Common myeloid progenitor, CD34-positive (primary cell): ENCODE measurements at places on chromosomes 12 and 14.

- DNase-seq, result no peak
Observed at GRCh38 chr14:39050389-39050788, 52.6 kb downstream of the SEC23A start.

GRCh38 chr12:106333010-106333409 is 24.5 kb upstream of the POLR3B start:
- DNase-seq, result no peak

GRCh38 chr12:122951979-122952892 is 14.0 kb downstream of the ABCB9 start:
- DNase-seq, result peak; percentile 68

DNA sequence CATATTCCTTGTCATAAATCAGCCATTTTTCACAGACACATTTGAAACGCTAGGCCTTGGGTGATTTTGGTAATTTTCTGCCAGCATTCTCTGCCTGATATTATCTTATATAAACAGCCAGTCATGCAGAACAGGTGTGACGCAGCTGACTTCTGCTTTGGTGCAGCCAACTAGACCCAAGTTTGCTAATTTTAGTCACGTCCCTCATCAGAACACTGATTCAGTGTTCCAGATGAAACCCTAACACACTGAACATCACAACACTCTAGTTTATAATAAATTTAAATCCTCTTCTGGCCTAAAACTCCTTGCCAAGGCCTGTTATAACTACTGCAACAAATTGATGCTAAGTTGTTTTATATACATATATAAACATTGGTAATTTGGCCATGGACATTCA is 386.1 kb downstream of the SEC23A start:
- peak; percentile 7 for DNase-seq

DNA sequence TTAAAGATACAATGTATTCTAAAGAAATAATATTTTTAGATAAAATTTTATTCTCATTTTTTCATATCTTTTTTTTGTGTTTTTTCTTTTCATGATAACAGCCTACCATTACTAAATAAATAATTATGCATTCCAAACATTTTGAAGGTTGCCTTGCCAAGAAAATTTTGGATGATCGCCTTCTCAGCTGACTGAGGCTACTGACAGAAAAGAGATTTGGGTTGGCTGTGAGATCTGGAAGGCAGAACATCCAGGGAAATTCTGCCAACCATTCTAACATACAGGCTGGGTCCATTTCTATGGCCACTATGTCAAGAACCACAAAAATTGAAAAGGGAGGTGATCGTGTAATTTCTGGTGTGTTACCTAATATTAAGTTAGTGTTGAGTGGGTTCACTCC is 48.1 kb downstream of the GALNT8 start:
- DNase-seq, result no peak

GRCh38 chr12:103540319-103540718 is 44.6 kb upstream of the C12orf42 start:
- DNase-seq, result peak; percentile 42

- no peak for DNase-seq
Observed at GRCh38 chr12:89750389-89751351, 42.0 kb upstream of the ATP2B1 start.

GRCh38 chr12:89306827-89307473 is 45.4 kb downstream of the DUSP6 start:
- no peak for DNase-seq

DNA sequence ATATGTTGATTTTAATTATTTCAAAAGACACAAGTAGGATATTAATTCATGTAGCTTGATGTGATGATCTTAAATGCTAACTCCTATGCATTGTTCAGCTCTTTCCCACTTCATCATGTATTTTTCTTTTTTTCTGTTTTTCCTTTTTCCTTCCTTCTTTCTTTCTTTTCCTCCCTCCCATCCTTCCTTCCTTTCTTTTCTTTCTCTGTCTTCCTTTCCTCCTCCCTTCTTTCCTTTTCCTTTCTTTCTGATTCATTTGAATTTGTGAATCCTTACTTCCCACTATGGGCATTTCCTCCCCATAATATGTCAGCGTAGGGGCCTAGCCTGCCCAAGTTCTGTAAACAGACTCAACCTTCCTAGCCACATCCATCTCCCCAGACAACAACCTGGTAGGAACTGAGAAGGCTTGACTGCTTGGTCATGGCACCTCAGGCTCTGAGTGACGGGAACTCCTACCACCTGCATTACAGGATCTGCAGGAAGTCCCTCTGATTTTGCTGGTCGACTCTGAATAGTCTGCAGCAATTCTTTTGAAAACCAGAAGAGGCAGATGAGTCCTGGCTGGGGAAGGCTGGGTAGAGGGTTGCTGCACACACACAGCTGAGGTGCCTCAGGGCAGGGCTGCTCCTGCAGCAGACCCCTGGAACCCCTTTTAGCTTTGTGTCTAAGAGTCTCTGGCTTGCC is 33.4 kb upstream of the BHLHE41 start:
- no peak for DNase-seq

- no peak for DNase-seq
Observed at GRCh38 chr14:90678420-90678819, 137.8 kb downstream of the TTC7B start.

DNA sequence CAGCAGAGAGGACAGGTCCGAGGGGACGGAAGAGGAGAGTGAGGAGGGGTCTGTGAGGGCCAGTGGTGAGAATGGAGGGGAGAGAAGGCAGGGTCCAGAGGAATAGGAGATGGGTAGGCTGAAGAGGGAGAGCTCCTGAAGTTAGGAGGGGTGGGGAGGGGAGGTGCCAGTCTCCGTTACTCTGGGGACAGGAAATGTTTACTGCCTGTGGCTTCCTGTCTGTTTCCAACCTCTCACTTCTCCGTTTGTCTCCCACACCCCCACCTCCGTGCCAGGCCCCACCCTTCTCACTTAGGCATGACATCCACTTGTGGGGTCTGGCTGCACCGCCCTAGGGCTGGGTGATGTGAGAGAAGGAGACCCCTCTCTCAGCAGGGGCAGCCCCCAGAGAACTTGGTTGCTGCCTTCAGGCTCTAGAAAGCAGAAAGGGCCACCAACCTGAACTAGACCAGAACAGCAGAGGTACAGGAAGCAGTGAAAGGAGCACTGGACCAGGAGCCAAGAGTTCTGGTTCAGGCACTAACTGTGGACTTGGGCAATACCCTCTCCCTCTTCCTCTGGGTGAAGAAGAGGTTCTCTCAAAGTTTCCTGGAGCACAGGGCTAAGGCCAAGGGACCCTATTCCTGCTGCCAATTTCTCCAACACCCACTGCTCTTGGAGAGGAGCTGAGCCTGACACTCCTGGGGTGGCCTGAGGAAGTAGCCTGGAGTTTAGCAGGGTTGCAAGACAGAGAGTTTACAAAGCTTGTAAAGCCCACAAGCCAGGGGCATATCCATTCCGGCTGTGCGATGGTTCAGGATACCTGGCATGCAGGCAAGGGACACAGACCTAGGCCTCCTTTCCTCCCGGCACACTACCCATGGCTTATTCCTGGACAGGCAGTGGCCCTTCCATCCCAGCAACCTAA is 5.5 kb downstream of the ITGA5 start:
- DNase-seq, result peak; percentile 92

DNA sequence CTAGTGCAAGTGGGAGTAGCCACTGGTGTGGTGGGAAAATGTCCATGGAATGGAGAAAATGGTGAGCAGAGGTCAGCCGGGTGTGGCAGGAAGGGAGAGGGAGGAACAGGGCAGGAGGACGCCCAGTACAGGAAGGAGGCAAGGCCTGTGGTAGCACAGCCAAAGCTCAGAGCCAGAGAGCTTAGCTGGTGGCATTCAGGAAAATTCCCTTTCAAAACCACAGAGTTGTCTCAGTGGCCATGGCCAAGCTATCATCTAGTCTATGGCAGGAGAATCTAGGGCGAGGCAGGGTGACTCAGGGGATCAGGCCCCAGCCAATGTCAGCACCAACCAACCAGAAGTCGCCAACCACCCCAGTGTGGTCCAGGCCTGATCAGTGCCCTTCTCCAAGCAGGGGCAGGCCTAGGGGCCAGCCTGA is 67.7 kb upstream of the DDX11 start:
- no peak for DNase-seq

DNA sequence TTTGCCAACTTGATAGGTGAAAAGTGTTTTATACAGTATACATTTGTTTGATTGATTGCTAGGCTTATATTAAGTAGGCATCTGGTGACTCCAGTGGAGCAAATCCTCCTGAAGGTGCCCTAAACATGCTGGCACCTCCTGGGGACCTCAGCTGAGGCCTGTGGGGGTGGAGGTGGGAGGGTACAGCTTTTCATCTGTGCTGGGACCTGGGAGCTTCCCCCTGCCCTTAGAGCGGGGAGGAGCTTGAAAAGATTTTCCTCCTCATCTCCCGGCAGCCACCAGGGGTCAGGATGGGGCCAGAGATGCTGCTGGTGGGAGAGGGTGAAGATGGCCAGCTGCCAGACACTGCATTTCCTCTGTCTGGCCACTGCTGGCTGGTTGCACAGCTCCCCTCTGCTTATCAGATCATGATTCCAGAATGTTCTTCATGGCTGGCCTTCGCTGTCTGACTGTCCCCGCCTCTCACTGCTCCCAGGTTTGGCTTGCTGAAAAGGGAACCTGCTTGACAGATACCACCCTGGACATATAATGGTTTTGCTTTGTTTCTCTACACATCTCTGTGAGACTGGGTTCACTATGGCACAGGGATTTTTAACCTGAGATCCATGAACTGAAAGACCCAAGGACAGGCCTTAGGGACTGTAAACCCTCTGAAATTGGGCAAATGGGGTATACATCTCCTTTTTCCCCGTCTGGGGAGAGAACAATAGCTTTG is 10.5 kb upstream of the JPH4 start:
- peak; percentile 90 for DNase-seq

DNA sequence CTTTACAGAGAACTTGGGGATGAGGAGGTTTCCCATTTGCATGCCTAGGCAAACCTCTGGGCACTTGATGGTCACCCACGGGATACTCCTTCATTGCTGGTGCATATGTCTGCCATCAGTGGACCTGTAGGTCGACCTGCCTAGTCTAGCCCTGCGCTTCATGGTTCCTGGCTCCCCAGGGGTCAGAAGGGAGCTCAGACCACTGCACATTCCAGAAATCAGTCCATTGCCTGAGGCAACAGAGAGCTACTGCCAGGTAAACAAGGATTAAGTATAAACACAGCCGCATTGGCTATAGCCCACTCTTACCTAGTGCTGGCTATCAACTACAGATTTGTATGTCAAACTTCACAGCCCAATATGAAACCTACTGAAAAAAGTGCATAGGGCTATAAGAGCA is 476.4 kb downstream of the SOX5 start:
- DNase-seq, result no peak

DNA sequence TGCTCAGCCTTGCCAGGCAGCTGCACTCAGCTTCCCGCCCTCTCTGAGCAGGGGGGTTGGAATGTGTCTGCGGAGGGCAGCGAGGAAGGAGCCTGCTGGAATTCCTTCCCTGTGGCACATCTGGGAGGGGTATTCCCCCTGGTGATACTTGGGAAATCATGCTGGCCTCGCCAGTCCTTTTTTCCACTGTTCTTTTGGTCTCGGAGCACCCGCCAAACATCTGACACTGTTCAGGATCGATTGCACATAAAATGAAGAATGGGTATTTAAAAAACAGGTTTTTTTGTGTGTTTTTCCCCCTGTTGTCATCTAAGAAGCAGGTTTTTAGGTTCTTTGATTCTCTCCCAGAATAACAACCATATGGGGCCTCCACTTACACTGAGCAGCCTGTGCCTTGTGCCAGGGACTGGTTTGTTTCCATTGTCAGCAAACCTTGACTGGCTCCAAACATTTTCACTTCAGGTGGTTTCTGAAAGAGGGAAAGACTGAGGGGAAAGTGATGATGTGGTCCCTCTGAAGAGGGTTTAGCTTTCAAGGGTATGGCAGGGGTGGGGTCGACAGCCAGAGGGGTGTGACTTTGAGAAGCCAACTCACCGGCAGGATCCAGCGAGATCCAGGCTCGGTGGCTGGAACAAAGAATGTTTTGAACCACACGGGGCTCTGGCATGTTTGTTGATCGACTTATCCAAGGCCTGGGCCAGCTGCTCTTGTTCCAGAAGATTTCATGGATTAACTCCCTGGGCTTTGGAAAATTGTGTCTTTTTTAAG is 215.1 kb downstream of the CACNA1C start:
- no peak for DNase-seq

DNA sequence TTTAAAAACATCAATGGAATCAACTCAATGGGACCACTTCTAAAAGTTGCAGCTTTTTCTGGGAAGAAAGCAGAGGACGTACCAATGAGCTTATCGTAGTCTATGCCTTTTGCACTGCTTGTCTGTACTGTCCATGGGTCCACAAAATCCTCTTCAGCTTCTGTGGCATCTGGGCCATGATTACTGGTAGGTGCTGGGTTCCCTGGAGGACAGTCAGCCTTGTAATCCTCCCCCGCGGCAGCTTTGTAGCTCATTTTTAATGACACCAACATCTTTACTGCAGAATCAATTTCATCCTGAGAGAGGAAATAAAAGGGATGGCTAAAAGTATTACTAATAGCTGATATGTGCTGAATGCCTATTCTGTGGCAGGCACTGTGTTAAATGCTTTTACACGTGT is 38.5 kb downstream of the SLC25A47 start:
- DNase-seq, result no peak

DNA sequence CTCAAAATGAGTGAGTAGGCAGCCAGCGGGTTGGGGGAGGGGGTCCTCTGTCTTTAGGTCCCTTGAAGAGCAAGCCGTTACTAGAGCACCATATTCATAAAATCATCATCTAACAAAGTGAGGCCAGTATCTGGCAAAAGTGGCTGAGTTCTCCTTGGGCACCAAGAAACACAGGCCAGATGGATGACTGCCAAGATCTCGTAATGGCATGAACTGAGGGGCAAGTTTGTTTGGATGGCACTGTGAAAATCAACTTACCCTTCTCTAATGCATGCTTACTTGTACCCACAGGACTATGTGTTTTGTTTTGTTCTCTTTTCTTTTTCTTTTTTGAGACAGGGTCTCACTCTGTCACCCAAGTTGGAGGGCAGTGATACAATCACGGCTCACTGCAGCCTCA is 41.6 kb downstream of the GNPTAB start:
- DNase-seq, result no peak
